Stimulated activated CD4-positive, alpha-beta T cell treated with anti-CD3 and anti-CD28 coated beads, Interleukin-1b, Interleukin-23, amount 100 ng/mL, for 1 hour (primary cell): ENCODE measurements at places on chromosomes 6 and 20.

DNA sequence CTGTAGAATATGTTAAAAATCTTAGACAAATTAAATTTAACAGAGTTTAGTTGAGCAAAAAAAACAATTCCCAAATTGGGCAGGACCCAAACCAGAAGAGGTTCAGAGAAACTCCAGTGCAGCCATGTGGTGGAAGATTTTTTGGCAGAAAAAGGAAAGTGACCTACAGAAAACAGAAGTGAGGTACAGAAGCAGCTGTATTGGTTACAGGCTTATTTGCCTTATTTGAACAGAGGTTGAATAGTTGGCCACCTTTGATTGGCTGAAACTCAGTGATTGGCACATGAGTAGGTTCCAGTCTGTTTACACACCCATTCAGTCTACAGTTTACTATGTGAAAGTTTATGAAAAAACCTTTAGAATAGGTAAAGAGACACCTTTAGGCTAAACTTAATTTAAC is 110.9 kb upstream of the LAMP5 start:
- DNase-seq = no peak

GRCh38 chr6:127641905-127642304 is 64.9 kb downstream of the C6orf58 start:
- DNase-seq = no peak

DNA sequence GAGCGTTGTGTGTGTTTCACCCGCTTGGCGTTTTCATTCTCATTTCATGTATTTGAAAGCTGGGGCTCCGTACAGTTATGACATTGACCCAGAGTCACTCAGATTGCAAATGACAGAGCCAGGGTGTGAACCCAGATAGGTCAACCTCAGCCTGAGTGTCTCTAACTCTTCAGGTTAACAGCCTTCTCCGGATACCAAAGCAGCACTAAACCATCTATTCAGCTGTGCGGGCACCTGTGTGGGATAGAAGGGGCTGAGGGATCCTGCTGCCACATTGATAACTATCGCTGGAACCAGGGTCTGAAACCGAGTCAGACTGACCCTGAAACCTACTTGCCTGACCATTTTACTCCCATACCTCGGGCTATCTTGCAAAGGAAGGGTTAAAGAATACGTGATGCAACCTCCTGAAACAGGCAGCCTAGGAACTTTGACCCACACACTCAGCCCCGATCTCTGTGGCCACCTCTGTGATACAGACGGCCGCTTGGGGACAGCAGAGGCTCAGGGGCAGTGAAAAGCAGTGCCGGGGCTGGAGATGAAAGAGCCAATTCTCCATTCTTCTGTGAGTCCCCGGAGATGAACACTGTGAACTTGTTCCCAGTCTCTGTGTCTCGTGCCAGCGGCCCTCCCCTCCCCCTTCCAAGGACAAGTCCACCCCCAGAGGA is 233.5 kb upstream of the QKI start:
- DNase-seq = no peak

DNA sequence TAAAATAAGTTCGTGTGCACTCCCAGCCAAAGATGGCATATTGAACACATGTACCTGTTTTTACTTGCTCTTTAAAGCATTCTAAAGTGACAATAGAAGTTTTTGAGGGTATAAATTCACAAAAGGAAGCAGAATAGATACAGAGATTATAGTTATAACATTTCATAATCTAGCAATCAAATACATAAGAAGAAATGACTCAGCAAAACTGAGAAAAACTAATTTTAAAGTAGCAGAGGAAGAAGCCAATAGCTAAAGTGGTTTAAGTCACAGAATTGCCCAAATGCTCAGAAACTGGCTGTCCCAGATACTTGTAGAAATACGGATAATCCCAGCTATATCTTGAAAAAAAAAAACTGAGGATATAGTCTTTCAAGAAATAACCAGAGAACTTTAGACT is 49.2 kb upstream of the TBC1D32 start:
- DNase-seq = no peak

GRCh38 chr20:9078826-9079731 is 10.2 kb downstream of the PLCB4 start:
- DNase-seq = no peak

DNA sequence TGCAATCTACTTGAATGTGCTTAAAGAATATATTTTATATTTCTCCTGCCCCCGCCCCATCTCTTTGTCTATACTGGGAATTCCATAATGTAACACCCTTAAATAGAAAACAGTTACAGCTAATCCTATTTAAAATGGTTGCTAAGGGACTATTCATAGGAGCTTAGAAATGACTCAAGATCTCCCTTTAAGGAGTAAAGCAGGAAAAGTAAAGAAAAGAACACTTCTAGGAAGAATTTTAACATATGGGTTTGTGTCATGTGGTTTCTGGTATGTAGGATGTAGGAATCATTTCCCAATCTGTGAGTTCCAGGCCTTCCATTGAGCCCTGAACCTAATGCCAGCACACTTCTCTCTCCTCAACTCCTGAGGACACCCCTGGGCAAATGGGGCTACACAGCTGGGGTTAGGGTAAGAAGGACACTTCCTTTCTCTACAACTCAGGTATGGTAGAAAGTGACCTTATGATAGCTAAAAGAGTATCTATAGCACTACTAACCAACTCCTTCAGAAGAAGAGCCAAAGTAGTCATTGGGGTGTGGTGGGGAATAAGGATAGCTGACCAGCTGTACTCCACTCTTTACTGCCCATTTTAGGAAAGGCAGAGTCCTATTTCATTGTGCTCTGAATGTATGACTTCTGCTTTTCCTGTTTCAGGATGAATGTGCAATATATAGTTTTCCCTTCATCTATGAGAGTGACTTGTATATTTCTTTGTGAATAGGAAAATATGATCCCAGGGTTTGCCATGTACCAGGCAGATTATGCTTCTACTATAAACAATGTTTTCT is 27.3 kb downstream of the RIMS1 start:
- no peak for DNase-seq

DNA sequence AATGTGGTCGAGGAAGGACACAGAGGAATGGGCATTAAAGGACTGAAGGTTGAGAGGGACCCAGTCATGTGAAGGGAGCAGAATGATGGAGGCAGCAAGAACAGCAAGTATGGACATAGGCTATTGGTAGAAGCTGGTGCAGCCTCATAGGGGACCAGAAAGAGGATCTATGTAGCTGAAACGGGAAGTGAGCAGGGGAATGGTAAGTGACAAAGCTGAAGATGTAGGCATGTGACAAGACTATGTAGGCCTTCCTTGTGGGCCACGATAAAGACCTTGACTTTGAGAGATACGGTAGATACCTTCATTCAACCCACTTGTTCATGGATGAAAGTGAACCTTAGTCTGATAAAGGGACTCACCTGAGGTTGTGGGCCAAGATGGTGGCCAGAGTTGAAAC is 3.5 kb downstream of the CTNNBL1 start:
- DNase-seq = no peak

DNA sequence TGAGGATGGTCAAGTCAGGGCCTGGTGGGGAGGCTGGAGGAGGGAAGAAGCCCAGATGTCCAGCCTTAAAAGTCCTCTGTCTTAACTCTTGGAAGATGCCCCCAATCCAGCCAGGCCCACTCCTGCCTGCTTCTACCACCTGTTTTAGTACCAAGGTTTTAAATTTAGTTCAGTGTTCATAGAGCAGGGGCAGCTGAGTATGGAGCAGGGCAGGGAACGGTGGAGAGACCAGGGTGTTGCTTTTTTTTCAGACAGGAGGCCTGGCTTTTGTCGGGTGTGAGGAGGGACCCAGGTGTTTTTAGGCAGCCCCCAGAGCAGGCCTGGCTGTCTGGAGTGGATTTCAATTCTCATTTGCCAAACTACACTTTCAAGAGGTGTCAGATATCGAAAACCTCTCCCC is 278.8 kb downstream of the CDC5L start:
- no peak for DNase-seq

DNA sequence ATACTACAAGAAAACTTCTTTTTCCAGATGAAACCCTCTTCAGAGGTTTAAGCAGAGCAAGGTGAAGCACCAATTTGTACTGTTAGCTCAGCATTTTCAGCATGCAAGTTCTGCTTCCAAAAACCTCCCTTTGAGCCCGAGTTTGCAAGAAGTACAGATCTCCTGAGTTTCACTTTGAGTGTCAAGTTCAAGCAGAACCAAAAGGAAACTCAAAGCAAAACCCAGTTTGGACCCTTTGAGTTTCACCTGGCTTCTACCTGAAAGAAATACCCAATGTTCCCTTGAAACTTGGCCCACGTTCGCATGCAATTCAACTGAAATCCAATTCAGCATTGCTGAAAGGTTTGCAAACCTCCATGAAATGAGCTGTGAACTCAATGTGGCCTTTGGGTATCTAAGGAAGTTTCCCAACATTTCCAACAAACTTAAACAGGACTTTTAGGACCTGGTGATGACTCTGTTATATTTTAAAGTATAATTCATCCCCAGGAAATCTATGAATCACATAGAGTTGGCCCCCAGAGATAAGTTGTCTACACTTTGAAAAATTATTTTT is 62.9 kb upstream of the HBS1L start:
- no peak for DNase-seq

DNA sequence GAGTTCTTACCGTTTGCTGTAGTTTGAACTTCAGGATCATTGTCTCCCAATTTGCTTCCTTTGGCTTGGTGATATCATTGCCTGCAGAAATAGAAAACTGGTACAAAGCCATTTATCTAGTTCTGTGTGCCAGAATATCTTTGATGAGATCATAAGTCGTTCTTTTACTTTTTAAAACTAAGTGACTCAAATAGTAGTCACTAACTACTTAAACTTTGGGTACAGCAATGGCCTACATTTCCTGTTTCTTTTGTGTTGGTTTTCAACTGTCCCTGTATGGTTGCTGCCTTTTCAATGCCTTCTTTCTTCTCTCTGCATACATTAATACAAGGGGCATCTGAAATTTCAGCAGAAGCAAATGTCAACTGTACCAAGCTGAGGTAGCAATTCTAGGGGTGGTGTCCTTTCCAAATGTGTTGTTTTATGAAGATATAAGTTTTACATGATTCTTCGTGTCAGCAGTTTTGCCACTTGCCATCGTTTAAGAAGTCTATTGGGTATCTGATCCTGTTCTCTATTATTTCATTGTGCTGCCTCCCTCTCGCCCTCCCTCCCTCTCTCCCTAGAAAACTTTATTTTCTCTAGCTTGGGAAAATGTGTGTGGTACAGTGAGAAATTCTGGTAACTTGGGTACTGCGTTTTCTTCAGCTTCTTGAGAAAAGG is 238.5 kb downstream of the FARS2 start:
- no peak for DNase-seq

GRCh38 chr6:138588805-138589434 is 89.6 kb upstream of the NHSL1 start:
- no peak for DNase-seq

DNA sequence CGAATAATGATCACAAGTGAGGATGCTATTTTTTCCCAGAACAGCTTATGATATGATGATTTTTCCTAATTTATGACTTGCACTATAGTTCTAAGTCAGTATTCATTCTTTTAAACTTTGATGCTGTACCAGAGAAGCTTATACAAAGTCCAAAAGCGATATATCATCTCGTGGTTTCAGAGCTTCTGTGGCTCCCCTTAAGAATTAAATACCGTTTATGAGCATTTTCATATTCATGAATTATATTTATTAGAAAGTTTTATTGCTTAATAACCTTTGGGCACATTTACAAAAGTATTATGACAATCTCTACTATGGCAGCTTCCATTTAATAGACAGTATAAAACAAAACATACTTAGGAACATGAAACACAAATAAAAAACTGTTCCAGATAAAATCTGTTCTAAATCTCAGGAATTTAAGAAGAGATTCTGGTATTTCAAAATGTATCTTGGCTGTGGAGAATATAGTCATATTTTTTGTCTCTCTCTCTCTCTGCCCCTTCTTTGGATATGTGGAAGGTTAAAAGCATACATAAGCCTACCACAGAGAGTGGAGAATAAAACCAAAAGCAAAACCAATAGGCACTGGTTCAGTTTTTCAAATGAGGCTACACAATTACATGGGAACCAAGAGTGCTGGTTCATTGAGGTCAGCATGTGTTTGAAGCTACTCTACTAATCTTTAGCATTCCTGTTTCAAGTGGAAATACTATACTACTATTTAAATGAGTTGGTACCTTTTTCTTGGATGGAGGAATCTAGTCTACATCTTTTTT is 884.5 kb upstream of the GJE1 start:
- DNase-seq = no peak

- no peak for DNase-seq
Measured at GRCh38 chr6:88588938-88589337, 374.5 kb downstream of the RNGTT start.

DNA sequence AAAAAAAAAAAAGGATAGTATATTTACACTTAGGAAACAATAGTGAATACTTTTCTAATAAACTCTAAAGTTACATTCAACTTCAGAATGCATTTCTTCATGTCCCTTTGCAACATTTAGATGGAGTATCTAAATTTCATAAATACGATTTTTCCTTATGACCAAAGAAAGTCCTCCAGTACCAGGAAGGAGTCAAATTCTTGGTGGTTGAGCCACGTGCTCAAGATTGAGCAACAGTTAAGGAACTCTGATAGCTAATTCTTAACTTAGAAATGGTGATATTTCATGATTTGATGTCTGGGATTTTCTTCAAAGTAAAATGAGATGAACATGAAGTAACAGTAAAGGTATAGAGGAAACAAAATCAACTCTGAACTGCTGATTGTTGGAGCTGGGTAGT is 92.7 kb downstream of the SASH1 start:
- no peak for DNase-seq

GRCh38 chr6:33343953-33344611 is 26.5 kb upstream of the ZBTB22 start:
- peak; percentile 44 for DNase-seq

DNA sequence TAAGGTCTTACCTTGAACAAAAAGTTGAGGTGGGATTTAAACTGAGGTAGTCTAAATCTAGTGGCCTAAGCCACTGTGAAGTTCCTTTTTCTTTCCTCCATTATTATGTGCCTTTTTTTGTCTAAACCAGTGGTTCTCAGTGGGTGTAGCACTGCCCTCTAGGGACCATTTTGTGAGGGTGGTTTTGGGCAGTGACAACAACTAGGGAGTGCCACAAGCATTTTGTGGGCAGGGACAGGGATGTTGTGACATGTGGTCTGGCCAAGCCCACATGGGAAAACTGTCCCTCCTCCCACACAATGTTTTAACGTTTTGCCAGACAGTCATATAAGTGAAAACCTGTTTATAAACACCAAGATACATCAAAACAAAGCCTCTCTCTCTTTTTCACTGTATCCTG is 899.4 kb upstream of the FLRT3 start:
- DNase-seq = no peak

DNA sequence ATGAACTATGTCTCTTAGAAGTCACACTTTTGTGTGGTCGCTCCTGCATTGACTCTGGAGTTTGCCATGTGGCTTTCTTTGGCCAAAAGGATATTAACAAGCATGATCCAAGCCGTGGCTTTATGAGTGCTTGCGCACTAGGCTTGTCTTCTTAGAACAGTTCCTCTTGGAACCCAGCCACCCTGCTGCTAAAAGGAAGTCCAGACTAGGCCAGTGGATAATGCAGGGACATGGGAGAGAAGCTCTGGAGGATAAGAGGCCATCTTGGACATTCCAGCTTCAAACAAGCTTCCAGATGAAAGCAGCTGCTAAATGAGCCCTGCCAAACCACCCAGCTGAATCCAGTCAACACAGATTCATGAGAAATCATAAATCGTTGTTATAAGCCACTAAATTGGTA is 346.4 kb downstream of the CDC5L start:
- DNase-seq = no peak

GRCh38 chr6:123323452-123324329 is 313.1 kb downstream of the TRDN start:
- no peak for DNase-seq
